ENCODE measurements at places on chromosomes 13 and 19. TPM values are rescaled to one million over a fixed set of nuclear protein-coding genes. Genes with fewer than 3 reads are reported as not detected.

The BCL2L12 gene
- total RNA-seq, result 6.3 TPM

The SMIM17 gene
- total RNA-seq, result 0.15 TPM

The SIPA1L3 gene
- total RNA-seq, result 22.7 TPM

The ZNF729 gene
- not detected for total RNA-seq

The PPP1R12C gene
- 39.9 TPM for total RNA-seq

The HSH2D gene
- total RNA-seq, result 11.1 TPM

The IL11 gene
- total RNA-seq, result 23.0 TPM

The SLC15A1 gene
- total RNA-seq, result not detected

The ZNF491 gene
- total RNA-seq, result 0.64 TPM

- no peak for DNase-seq
Measured at GRCh38 chr19:10749435-10750384, 31.8 kb downstream of the DNM2 start.

- no peak for DNase-seq
Measured at GRCh38 chr13:34862716-34863115, 79.4 kb upstream of the NBEA start.

- DNase-seq, result no peak
Measured at GRCh38 chr13:75760131-75761021, 124.2 kb downstream of the LMO7 start.

GRCh38 chr13:94033830-94034642 lies 445.4 kb downstream of the DCT start:
- DNase-seq, result no peak

GRCh38 chr19:54312436-54313377 lies at the start of gene LILRA5:
Gene LILRA5 (minus strand): TSS chr19:54313166. CDS start chr19:54313019, 147 bp downstream.
- no peak for DNase-seq

DNA sequence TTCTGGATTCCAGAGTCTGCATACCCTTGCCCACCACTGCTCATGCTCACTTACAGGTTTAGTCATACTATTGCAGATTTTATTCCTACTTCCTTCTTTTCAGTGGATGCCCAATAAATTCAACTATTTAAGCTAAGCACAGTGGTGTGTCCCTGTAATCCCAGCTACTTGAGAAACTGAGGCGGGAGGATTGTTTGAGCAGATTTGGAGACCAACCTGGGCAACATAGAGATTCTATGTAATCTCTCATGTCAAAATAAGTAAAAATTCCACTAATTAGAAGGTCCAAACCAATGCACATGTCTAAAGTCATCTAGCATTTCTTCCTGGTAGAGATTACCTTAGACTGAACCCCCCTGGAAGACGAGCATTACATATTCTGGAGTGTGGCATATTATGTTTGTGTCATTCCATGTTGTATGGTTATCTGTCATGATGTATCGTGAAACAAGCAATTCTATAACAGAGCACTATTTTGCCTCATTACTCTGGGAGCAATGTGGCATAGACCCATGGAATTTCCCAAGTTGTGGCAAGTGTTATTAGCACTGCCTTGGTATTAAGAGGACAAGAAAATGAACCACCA lies 8.3 kb downstream of the HMGB1 start:
- DNase-seq, result no peak

DNA sequence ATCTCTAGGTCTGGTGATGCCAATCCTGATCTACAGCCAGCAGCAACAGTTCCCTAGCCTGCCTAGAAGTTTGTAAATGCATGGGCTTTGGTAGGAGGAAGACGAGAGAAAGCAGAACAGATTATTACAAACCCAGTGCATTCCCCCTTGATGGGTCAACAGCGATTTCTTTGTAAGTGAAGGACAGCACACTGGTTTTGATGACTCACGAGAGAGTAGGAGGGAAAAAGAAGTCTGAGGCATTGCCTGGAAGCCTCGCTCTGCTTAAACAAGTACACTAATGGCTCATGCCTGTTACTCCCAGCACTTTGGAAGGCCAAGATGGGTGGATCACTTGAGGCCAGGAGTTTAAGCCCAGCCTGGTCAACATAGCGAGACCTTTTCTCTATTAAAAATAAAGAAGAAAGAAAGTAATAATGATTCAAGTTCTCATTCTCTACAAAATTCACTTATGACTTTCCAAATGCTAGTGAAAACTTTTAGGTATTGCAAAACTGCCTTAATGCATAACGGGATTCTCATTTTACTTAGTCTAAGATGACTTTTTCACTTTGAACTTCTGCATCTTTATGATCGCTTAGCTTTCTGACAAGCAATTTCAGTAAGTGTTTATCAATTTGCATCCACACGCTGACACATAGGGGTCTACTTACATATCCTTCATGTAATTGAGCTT lies 47.7 kb upstream of the USPL1 start:
- DNase-seq, result peak; percentile 94

DNA sequence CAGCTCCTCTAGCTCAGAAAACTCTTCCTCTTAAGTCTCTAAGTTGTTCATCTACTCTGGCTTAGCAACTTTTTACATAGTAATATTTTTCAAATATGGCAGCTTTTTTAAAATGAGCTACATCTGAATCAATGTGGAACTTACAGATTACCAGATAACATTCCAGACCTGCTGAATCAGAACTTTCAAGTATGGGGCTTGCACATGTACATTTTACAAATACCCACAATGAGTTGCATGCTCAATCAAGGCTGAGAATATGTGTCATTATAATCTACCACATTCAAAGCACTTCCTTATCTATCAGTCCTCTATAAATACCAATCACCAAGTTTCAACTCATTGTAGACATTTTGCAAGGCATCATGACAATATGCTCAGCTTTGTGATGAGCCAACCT lies 383.1 kb downstream of the FGF14 start:
- DNase-seq, result no peak

GRCh38 chr19:39448271-39448670 lies 2.9 kb downstream of the SUPT5H start:
- DNase-seq, result peak; percentile 88

DNA sequence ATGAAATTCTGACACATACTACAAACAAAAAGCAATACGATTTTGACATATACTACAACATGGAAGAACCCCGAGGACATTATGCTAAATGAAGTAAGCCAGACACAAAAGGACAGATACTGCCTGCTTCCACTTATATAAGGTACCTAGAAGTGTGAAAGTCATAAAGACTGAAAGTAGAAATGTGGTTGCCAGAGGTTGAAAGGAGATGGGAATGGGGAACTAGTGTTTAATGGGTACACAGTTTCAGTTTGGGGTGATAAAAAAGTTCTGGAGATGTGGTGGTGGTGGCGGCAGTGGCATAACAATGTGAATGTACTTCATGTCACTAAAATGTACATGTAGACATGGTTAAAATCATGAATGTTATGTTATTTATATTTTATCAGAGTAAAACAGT lies 12.1 kb upstream of the NDFIP2 start:
- no peak for DNase-seq

GRCh38 chr19:21586311-21587116 lies 81.1 kb downstream of the ZNF429 start:
- DNase-seq, result no peak

DNA sequence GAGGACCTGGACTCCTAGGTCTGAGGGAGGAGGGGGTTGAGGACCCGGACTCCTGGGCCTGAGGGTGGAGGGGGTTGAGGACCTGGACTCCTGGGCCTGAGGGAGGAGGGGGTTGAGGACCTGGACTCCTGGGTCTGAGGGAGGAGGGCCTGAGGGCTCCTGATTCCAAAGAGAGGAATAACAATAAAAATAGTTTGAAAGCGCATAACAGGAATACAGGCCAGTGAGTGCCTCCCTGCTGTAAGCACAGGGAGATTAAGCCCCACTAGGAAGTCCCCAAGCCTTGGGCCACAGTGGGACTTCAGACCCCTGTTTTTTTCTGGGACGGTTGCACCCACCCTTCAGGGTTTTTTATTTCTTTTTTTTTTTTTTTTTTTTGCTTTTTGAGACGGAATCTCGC lies 1.2 kb upstream of the SBK2 start:
- DNase-seq, result no peak

GRCh38 chr19:37718304-37718703 lies 1.3 kb downstream of the ZNF607 start:
- DNase-seq, result no peak

DNA sequence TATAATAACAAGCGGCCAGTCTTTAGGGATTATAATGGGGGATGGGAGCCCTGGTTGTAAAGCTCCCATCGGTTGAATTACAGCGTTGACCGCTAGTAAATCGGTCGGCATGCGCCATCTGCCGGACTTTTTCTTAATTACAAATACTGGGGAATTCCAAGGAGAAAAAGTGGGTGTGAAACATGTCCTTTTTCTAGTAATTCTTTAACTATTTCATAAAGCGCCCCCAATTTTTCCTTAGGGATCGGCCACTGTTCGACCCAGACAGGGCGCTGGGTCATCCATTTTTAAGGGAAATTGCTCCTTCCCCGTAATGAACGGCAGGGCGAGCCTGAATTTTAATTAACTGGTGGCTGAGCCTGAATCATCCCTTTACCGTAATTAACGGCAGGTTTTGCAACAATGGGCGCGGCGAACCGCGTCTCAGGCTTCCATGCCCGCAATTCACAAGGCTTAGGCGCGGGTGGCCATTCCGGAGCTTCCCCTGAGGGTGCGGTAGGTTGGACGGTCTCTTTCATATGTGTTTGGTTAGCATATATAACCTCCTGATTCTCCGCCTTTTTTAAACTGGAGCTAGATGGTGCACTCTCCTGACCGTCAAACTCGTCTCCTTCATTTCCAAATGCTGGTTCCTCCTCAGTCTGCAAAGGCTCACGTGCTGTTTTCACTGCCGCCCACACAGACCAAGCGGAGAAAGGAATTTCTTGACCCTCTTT lies 30.2 kb upstream of the EVI5L start:
- DNase-seq, result peak; percentile 68

DNA sequence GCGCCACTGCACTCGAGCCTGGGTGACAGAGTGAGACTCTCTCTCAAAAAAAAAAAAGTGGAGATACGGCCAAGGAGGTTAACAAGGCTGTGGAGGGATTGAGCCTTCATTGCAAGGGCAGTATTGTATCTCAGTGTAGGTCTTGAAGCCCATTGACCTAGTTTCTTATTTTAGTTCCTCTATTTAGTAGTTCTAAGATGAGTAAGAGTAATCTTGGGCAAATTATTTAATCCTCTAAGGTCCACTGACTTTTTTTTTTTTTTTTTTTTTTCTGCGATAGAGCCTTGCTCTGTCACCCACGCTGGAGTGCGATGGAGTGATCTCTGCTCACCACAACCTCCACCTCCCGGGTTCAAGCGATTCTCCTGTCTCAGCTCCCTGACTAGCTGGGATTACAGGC lies 14.3 kb upstream of the ILF3 start:
- DNase-seq, result no peak

DNA sequence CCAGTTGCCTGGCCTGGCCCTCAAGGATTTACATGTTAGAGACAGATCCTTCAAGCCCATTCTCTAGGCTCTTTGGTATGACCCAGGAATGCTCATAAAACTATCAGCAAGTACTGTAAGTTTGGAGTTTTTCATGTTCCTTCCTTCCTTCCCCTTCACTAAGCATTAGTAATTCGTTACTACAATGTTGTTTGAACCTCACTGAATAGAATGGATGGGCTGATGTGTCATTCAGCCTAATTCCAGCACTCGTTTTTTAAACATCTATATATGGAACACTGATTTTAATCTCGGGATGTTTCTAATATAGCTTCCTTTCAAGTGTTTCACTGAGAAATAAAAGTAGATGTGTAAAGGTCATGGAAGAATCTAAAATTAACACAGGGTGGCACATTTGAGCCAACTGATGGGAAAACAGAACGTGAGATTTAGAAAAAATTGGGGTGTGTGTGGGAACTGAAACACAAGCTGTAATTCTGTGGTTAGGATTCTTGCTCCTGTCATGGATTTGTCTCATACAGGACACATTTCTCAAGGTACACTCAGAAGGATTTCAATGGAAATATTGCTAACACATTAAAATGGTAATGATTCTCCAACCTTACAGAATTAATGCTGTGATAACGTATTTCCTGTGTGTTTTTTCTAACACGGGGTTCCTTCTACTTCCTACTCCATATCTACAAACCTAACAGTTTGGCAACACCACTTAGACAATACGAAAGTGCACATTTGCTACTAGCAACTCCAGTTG lies 93.4 kb downstream of the FLT1 start:
- peak; percentile 67 for DNase-seq

- DNase-seq, result no peak
Measured at GRCh38 chr19:9741476-9742171, 26.9 kb downstream of the ZNF846 start.

DNA sequence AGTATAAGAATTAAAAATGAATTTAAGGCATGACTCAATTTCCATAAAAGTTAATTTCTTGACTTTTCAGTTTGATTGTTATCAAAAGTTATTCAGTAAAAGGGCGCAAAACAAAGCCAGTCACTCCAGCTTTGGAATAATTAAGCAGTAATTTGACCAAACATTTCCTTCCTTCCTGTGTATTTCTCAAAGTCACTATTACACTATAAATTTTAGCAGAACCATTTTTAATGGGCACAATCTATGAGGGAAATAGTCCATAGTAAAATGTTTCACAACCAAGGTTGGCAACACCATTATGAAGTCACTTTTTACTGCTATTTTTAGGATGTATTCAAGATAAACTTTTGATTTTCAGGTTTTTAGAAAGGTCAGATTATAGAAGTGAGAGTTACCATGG lies 91.0 kb downstream of the DACH1 start:
- DNase-seq, result no peak

GRCh38 chr13:97335488-97336134 lies 98.4 kb upstream of the RAP2A start:
- no peak for DNase-seq

DNA sequence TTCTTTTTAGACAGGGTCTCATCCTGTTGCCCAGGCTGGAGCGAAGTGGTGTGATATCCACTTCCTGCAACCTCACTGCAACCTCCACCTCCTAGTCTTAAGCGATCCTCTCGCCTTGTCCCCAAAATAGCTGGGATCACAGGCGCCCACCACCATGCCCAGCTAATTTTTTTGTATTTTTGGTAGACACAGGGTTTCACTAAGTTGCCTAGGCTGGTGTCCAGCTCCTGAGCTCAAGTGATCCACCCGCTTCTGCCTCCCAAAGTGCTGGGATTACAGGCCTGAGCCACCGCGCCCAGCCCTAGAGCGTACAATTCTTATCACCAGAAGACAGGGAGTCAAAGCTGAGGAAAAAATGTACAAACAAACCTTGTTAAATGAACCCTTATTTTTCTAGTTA lies 4.5 kb upstream of the ELOF1 start:
- no peak for DNase-seq

- DNase-seq, result no peak
Measured at GRCh38 chr13:46996316-46997030, 99.6 kb upstream of the HTR2A start.

- DNase-seq, result no peak
Measured at GRCh38 chr13:34884366-34884765, 57.7 kb upstream of the NBEA start.

DNA sequence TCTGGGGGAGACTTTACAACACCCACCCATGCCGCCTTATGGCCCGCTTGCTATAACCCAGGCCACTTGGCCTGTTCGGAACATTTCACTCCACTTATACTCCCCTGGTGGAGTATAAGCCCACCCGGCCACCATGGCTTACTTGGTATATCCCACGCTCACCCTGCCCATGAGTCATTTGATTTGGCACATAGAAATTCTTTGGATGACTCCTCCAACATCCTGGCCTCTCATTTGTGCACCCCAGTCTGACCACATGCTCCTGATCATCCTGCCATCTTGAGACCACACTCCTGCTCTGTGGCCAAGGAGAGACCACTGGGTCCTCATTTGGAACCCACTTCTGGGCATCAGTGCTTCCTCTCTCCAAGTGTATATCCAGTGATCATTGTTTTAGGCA lies 5.2 kb downstream of the SPACA6 start:
- DNase-seq, result peak; percentile 51
